Hematopoietic multipotent progenitor cell treated with erythropoietin and hydrocortisone succinate and interleukin-3 and kit ligand, for 6 days (in vitro differentiated cells): ENCODE measurements at places on chromosomes 4 and X.

GRCh38 chr4:38774181-38774955, 8.4 kb downstream of the TLR10 start:
- DNase-seq = peak; percentile 49

- DNase-seq = peak; percentile 2
Measured at GRCh38 chrX:110462957-110463356, 104.3 kb downstream of the RTL9 start.

GRCh38 chr4:16896881-16897750, 1.3 kb downstream of the LDB2 start:
- no peak for DNase-seq

DNA sequence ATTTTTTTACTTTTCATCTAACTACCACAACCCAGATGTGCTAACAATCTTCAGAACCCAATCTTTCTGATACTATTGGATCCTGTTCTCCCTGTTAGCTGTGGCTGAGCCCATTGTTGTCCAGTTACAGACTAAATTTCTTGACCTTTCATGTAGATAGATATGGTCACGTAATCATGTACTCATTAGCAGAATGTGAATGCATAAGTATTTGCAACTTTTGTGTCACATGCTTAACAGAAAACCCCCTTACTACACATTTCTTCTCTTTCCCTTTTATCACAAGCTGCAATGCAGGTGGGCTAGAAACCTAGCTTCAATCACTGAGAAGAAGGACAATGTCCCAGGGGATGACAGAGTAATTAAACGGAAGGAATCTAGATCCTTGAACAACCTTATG, 13.1 kb upstream of the FAM13A start:
- DNase-seq = no peak

- peak; percentile 36 for DNase-seq
Measured at GRCh38 chr4:87633243-87633642, 16.8 kb upstream of the DMP1 start.

DNA sequence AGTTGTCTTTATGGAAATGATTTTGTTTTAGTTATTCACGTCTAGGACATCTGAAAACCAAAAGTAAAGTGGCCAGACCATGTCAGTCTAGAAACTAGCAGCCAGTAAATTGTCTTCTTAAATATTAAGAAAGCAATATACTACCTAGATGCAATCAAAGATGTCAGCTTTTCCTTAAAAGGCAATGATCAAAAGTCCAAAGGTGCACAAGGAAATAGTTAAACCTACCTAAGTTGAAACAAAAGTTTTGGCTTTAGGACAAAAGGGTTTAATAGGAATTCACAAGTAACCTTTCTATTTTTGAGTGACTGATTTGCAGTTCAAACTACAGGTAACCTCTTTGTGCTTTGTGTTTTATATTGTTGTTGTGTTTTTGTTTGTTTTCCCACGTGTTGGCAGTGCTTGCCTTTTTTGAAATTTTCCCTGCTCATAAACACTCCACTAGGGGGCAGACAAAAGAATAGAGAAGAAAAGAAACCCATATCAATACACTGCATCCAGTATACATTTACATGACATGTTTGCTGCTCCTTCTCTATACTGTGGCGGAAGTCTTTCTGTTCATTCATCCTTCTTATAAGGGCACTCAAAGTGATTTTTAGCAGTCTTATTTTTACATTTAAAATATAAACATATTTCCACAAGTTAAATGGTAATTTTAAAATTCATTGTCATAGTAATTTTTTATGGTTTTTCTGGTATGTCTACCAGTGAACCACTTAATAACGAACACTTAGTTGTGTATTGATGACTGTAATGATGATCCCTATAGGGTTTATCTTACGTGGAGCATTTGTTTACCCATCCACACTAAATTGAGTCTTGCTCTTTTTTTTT, 62.7 kb downstream of the GAB1 start:
- peak; percentile 87 for DNase-seq

GRCh38 chr4:101615652-101616051, 174.9 kb upstream of the BANK1 start:
- no peak for DNase-seq

DNA sequence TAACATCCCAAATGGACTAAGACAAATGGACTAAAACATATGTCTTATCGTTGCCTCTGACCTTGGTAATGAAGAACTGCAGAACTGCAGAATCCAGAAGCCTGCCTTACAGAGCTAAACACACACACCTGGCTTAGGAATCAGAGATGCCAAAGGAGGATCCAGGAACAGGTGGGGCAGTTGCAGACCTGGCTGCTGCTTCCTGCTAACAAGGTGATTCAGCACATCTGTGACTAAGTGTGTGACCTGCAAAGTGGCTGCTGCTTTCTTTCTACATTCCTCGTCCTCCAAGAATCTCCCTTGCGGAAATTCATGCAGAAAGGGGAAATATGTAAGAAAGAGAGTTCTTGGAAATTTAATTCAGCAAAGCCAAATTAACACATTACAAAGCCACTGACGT, 96.8 kb upstream of the NLGN4X start:
- no peak for DNase-seq
